ENCODE measurements at places on chromosomes 6 and 20.

GRCh38 chr6:149508485-149508884 is 23.7 kb upstream of the ZC3H12D start:
- DNase-seq, result peak; percentile 61

DNA sequence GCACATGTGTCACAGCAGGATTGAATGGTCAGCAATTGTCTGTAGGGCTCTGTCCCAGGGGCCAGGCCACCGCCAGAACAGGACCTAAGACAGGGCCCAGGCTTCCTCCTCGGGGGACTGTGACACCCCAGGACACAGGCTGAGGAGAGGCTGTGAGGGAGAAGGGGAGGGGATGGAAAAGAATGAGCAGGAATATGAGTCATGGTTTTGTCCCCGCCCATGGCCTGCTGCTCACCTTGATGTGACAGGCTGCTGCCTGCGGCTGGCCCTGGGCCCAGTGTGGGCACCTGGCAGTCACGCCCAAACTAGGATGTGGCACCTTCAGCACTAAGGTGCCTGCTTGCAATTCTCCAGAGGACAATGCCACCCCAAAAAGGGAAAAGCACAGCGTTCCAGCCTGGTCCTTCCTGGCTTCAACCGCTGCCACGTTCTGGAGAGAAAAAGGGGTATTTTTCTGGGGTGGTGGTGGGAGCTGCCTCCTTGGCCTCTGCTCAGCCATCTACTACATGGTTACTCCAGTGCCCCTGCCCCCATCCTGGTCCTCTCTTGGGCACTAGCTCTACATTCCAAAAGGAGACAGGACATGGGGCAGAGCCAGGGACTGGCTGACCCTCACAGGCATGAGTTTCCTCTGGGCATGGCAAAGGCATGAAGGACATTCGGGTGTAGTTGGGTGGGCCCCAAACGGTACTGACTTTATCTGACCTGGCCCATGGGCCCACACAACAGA is 93.4 kb downstream of the SLC22A23 start:
- DNase-seq, result no peak

DNA sequence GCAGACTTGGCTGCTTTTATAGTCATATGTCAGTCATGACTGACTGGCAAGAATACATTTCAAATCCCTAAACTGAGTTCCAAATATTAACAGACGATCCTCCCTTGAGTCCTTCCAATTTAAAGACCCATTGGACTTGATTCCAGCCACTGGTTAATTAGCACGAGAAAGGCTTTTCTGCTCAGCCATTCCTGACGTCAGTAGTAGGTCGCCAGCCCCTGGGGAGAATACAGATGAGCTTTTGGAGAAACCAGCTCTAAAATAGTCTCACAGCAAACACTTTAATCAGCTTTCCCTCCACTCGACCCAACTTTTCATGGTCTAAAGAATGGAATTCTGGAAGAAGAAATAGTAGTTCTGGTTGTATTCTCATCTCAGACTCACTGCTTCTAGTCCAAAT is 91.6 kb downstream of the SLC22A3 start:
- DNase-seq, result no peak

- DNase-seq, result no peak
Measured at GRCh38 chr6:139146317-139146726, 11.4 kb downstream of the HECA start.

GRCh38 chr6:36976007-36976264 is 10.1 kb downstream of the MTCH1 start:
- DNase-seq, result no peak

DNA sequence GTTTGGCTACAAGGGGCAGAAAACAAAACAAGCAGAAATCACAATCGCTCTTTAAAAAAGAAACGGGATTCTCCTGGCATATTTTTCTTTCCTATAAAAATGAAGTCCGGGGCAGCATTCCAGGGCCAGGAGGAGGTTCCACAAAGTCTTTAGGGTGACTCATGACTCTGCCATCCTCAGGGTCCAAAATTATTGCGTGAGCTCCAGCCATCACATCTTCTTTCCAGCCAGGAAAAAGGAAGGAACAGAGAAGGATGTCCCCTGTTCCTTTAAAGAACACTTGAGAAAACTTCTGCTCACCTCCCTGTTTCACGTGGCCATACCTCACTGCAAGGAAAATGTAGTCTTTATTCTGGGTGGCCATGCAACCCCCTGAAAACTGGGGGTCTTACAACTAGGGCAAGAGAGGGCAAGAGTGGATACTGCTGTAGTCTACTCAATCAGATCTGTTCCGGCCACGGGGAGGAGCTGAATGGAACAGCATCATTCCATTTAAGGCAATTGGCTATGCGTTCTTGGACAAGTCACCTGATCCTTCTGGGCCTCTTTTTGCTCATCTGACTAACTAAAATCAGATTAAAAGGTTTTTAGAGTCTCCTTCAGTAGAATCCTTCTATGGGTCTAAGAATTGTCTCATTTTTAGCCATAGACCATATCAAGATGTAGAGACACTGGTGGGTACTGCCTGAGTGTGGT is 49.4 kb downstream of the CTCFL start:
- DNase-seq, result no peak

- DNase-seq, result peak; percentile 16
Measured at GRCh38 chr20:57396212-57396983, 5.2 kb downstream of the RBM38 start.

DNA sequence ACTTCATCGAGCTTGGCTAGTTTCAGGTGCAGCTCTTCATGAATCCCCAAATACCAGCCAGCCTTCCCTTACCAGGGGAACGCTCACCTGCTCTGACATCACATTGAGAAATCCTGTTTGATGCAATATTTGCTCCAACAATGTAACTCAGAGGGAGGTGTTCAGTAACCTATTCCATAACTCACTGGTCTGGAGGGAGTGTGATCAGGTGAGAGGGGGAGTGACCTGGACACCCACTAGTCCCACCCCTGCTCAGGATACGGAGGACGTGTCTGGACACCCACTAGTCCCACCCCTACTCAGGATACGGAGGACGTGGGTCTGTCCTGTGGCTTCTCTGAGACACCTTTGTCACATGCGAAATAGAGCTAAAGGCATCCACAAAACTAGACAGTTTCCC is 70.3 kb downstream of the HUS1B start:
- no peak for DNase-seq

DNA sequence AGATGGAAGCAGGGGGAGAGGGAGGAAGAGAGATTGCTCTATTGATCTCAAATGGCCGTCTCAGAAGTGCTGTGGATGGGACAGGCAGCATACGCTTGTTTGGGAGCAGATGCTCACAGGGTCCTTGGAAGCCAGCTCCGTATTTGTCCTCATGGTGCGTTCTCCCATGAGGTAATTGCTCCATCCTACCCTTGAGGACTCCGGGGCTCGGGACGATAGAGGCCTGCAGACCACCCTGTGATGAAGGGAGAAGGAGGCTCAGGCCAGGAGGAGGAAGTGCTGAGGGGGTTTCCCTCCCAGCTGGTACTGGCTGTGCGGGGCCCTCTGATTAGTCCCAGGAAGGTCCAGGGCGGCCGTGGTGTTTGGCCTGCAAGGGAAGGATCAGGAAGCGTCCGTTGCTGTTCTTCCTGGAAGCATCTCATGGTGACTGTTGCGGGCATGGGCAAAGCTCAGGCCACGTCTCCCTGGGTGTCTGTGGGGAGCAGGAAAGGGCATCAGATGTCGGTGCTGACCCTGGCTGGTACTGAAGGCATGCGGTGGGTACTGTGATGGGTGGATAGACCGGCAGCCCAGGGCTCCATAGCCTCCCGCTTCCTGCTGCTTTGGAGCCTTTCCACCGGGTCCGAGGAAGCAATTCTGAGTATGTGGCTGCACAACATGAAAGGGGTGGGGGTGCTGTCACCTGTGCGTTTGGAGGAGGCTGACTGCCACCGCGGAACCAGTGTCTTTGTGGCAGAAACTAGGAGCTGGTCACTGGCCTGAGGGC is 158.3 kb downstream of the SYCP2 start:
- no peak for DNase-seq

Data from CD4-positive, alpha-beta T cell treated with Interleukin-15 for 1 hour (primary cell).